Heart left ventricle (tissue), 16 donors: ENCODE measurements at places on chromosomes 5 and 9.

GRCh38 chr9:7081065-7081600 lies 323.4 kb downstream of the KDM4C start:
- DNase-seq, result no peak

DNA sequence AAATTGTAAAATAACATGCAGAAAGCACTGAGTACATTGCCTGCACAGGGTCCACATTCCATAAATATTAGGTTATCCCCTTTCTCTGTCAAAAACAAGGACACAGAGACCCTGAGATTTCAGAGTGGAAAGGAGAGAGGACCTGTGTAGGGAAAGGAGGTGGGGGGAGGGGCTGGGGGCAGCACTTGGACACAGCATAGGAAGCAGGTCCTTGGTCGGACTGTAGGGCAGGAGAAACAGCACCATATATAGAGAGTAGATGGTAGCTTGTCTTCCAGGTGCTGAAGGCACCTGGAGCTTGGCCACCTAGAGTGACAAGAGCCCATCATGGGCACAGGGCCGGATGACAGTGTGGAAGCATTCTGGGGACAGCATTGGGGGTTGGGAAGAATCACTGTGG lies 2.4 kb downstream of the TPM2 start:
- DNase-seq, result no peak

GRCh38 chr5:89080467-89081116 lies 197.6 kb upstream of the MEF2C start:
- no peak for DNase-seq

DNA sequence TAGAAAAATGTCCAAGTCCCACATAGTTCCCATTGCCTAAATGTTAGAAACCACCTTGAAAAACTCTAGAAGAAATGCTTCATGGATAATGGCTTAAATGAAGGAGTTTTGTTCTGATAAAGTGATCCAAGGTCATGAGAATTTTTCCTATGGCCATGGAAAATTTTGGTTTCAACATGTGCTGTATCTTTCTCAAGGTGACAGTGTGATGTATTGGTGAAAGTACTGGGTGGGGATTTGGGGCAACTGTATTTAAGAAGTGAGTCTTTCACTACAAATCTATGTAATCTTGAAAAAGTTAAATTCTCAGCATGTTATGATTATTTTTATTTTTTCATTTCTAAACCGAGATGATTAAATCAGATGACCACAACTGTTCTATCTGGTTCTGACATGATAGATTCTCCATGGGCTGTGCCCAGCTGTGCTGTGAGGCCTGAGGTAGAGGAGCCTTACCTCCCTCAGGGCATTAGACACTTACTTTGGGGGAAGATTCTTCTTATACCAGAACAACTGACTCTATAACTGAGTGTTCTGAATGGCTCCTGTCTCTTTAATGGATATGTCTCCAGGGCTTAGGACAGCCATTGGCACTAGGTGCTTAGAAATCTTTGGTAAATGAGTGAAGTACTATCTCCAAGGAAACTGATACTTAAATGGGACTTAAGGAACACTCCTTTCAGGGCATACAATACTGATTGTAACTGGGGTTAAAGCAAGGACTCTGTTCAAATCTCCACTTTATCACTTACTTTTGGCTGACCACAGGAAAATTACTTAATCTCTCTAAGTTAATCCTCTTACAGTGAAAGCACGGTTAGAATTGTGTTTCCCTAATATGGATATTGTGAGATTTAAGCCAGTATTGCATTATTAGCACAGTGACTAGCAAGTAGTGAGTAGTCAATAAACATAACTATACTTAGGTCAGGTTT lies 397.4 kb upstream of the MEF2C start:
- no peak for DNase-seq

DNA sequence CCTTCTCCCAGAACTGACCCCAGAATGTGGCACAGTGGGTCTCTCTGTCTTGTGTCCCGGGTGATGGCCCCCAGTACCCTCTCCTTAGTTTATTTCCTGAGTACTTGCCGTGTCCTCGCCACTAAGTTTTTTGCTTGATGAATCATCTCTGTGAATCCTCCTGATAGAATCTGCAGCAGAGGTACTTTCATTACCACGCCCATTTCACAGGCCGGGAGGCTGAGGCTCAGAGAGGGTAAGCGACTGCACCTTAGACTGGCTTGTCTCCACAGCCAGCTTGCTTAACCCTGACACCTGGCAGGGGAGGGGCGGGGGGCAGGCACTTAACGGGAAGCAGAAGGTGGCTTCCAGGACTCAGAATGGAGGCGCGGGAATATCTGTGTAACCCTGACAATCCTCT lies 7.9 kb upstream of the IER5L start:
- DNase-seq, result no peak

GRCh38 chr5:5139336-5139776 lies 774 bp upstream of the ADAMTS16 start:
- DNase-seq, result no peak

- no peak for DNase-seq
Measured at GRCh38 chr9:92414566-92414965, 9.7 kb downstream of the OMD start.

DNA sequence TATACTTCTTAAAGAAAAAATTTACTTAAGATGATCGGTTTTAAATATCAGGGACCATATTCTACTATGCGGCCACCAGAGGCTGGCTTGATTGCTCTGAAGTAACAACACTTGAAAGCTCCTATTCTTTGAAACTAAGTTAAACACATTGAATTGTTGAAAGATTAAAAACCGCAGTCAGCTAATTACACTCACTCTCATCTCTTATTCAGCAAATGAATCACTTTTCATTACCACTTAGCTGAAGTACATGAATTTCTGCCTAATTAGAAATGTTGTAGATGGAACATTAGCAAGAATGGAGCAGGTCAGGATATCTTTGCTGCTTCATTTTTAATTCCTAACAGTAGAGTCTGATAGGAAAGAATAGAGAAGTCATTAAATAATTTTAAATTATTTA lies 42.3 kb downstream of the LSM11 start:
- DNase-seq, result no peak

- no peak for DNase-seq
Measured at GRCh38 chr5:141811287-141812155, 66.7 kb downstream of the PCDH1 start.

DNA sequence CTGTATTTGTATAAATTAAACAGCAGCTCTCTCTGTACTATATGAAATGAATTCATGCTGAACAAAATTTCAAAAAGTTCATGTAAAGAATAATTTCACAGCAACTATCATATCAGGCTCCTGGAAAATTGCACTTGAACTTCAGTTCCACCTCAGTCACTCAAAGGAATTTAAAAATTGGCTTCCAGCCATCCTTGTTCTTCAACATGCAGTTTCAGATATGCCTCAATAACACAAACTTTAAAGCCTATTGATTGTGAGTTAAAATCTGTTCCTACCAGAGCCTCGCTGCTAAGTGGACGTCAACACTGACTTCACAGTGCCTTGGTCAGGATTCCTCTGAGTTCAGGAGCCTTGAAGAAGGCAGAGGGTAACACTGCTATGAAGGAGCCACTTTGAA lies 418.7 kb upstream of the WWC1 start:
- no peak for DNase-seq

- no peak for DNase-seq
Measured at GRCh38 chr9:105441616-105442160, 6.1 kb upstream of the FSD1L start.

- DNase-seq, result peak; percentile 26
Measured at GRCh38 chr5:105840800-105841199, 1829.9 kb downstream of the EFNA5 start.

DNA sequence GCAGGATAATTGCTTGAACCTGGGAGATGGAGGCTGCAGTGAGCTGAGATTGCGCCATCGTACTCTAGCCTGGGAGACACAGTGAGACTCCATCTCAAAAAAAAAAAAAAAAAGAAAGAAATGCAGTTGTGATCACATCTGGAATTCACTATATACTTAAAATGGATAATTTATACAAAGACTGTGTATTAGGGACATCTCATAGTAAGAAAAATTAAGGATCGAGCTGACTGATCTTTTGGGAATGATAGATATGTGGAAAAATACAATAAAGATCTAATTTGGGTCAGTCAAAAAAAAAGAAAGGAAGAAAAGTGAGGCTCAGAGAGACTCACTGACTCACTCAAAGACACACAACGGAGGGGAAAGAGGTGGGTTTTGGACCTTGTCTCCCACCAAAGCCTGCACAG lies 73.2 kb upstream of the STXBP1 start:
- DNase-seq, result no peak

- no peak for DNase-seq
Measured at GRCh38 chr9:126438741-126439401, 112.2 kb downstream of the MVB12B start.

- DNase-seq, result no peak
Measured at GRCh38 chr5:146208916-146209522, 5.6 kb downstream of the RBM27 start.

DNA sequence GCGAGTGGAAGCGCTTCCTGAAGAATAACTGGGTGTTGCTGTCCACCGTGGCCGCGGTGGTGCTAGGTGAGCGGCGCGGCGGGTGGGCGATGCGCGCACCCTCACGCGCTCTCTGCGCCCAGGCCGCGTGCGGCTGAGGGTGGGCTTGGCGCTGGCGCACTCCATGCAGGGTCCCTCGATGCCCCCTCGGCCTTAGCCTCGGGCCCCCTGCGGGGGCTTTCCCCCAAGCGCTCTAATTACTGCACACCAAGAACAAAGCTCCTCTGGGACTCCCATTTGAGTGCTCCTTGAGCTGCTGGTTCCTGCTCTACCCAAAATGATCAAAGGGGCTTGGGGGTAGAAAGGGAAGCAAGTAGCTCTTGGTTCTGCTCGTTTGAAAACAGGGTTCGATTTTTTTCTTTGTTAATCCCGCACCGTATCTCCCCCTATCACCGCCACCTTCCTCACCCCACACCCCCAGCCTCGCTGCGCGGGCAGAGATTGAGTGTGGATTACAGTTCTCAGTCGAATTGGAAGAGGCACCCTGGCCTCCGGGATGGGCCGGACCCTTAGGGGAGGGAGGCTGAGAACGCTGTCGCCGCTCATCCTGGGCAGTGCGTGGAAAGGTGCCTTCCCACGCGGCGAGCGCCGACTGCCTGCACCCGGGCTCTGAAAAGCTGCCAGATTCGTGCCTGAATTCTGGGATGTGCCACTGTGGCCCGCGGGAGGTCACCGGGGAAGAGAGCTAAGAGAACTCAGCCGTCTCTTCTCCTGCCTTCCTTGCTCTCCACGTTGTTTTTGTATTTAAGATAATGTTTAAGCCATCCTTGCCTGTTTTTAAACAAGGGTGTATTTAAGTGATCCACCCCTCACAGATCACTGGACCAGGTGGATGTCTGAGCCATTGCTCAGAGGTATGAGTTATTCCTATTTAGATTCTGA lies 697 bp downstream of the SLC1A1 start:
- DNase-seq, result peak; percentile 19

- no peak for DNase-seq
Measured at GRCh38 chr9:123761905-123762605, 167.9 kb downstream of the DENND1A start.

DNA sequence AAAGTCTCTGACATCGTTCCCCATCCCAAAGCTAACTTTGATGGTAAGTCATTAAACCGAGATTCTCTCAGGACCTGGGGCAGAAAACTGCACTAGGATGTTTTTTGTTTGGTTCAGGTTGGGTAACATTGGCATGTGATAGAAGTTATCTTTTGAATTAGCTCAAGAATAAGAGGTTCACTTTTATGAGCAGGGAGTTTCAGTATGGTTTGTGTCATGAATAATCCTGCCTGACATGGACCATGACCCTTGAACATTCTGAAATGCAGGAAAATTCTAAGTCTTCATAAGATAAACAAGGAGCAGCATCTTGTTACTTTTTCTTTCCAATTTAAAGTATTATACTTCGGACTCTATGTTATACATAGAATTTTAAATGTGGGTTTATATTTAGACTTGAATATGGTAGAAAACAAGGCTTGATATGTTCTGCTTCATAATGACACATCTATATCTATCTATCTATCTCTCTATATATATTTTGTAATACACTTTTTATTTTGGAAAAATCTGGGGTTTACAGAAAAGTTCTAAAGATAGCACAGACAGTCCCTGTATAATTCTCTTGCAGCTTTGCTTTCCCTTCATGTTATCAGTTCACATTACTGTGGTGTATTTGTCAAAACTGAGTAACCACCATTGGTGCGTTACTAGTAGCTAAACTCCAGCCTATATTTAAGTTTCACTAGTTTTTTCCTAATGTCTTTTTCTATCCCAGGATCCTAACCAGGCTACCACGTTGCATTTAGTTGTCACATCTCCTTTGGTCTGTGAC lies 102.7 kb upstream of the TAF11L2 start:
- DNase-seq, result no peak

GRCh38 chr9:129557192-129558036 lies 63.5 kb downstream of the C9orf50 start:
- DNase-seq, result no peak

GRCh38 chr5:111530298-111530740 lies 18.0 kb upstream of the STARD4 start:
- DNase-seq, result peak; percentile 80

- no peak for DNase-seq
Measured at GRCh38 chr9:70160686-70161600, 97.8 kb upstream of the SMC5 start.

DNA sequence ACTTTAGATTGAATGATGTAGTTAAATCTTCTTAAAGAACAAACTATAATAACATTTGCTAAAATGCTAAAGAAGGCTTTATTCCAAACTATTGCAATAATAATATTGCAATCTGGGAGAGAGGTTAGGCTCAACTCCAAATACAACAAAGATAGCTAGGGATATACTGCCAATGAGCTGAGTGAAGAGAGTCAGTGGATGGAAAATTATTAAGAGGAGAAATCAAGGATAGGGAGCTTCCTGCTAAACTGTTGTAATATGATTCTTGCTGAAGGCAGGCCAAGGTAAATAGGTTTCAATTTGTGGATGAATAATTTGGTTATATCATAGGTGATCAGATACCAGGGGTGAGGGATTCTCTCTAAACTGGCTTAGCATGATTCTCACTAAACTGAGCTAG lies 1651.5 kb downstream of the EFNA5 start:
- no peak for DNase-seq

DNA sequence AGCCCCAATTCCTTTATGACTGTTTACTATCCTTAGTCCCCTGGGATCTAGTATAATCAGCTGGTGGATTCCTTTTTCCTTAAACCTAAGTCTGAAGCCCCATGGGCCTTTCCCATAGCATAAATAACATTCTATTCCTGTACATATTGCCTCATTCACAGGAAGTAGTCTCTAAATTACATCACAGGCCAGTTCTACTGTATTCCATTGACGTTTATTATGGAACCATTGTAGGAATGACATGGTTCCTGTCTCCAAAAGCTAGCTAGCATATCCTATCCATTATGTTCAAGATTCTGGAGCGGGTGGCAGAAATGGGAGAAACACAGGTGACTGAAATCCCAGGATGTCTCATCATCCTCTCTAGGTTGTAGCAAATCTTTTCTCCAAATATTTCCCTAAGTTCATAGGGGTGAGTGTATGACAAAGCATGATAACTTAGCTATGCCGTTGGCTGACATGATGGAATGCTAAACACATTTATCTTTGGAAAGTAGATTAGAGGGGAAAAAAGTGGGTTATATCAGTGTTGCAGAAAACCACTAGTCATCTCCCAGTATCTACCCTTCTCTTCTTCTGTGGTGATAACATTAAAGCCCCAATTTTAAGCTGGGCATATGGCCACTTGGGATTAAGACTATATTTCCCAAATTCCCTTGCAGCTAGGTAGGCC lies 140.1 kb downstream of the FGF1 start:
- DNase-seq, result no peak
